ENCODE measurements at places on chromosomes 11 and 22.
A peak's percentile ranks its signal among the peaks of the same experiment; 100 is the strongest.

DNA sequence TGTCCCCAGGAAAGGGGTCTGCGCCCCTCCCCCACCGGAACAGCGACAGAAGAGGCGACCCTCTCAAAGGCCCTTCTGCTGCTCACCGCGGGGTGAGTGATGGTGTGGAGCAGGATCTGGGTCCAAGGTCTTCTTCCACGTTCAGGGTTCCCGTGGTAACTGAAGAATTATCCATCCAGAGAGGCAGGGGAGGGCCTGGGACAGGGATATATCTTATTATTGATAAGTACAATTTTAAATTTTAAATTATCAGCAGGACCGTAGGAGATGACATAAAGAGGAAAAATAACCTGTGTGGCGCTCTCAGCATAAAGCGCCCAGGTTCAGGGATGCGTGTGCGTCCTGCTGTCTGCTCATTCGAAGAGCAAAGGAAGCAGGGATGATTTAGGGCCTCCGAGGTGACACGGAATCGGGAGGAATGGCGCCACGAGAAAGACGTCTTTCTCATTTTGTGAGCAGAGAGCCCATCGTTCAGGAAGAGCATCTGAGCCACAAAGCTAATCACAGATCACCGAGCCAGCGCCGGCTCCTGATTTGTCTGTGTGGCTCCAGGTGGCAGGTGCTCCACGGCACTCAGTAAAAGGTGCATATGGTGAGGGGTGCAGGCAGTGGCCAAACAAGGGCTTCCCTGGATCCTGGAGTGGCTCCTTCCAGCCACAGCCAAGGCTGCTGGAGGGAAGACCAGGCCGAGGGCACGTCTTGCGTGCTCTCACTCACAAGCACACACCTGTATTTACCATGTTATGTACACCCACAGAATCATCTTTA lies 19.3 kb downstream of the KRTAP5-5 start:
- DNase-seq: no peak

DNA sequence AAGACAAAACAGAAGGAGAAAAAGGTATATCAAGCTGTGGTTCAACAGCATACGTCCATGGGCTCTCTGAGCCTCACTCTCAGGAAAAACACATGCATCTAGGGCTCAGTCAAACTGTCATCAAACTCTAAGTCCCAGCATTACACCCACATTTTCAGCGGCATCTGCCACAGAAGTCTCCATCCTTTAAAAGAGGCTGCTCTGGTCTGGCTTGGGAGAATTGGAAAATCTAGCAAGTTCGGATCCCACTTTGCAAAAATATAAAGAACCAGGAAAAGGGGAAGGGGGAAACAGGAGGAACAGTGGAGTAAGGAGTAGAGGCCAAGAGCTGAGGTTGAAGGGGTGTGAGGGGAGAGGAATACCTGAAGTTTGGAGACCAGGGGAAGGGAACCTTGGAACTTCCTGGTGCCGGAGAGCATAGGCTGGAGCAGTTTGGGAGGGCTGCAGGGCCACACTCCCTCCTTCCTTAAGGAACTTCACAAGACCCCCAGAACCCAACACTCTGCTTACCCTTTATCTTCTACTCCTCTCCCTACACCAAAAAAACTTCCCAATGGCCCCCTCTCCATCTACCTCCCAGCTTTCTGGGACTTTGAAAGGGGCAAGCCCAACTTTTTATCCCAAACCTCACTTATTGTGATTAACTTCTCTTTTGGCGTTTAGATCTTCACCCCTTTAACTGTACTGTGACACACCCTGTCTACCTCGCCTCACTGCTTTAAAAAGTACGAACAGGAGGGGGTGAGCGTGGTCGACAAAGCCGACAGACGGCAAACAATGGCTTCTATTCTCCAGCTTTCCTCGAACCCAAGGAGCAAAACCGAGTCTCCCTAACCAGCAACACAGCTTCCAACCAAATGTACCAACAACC lies 4.0 kb downstream of the PAX6 start:
- DNase-seq: peak; percentile 3

- DNase-seq: no peak
These were observed 1221.0 kb downstream of the JRKL start for GRCh38 chr11:97610854-97611253.

GRCh38 chr11:128581561-128582272 lies 5.6 kb downstream of the ETS1 start:
- DNase-seq: no peak

GRCh38 chr22:26783885-26784284 lies 126.5 kb downstream of the MIAT start:
- no peak for DNase-seq

DNA sequence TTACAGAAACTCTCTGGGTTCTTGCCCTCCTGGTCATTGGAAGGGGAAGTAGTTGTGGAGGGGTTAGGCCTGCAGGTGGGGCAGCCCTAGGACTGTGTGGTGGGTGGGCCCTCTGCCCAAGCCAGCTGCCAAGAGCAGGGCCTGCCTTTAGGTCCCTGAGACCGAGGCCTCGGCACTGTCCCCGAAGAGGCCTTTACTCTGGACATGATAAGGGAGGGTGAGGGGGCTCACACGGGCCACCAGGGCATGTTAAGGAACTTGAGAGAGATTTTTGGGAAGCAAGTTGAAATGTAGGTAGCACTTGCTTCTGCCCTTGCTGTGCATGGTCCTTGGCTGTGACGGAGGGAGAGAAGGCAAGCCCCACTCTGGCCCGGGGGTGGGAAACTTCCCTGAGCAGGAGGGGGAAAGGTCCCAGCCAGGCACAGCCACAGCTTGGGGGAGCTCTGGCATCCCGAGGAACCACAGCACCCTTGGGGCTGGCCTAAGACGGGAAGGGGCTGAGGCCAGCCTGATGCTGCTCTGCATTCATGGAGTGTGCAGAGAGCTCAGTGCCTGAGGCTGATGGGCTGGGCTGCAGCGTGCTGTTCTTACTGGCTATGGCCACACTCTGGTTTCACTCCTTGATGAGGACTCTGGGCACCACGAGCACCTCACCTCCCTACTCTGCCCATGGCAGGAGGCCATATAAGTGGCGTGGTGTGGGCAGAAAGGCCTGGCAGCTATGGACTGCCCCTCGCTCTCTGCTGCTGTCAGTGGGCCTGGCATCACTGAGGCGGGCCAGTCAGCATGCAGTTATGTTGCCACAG lies 7.8 kb upstream of the RANBP1 start:
- DNase-seq: no peak

Data from B cell (primary cell).